Stimulated activated CD4-positive, alpha-beta T cell treated with anti-CD3 and anti-CD28 coated beads, Interleukin-1b, Interleukin-23, amount 100 ng/mL, for 24 hours (primary cell): ENCODE measurements at places on chromosomes 7 and 10.

DNA sequence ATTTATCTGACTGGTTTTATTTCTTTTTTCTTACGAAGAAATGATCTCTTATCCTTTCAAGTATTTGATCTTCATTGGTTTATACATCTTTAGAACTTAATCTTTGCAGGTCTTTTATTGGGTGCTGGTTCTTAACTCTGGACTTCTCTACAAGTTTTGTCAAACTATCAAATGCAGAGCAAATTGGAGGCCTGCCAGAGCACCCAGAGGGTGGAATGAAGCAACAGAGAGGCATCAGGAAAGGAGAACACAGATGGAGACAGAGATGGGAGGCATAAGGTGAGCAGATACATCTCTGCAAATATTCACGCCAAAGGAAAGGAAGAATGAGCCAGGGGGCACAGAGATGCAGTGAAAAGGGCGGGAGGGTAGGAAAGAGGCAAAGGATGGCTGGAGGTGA is 130.3 kb downstream of the PKD1L1 start:
- no peak for DNase-seq

DNA sequence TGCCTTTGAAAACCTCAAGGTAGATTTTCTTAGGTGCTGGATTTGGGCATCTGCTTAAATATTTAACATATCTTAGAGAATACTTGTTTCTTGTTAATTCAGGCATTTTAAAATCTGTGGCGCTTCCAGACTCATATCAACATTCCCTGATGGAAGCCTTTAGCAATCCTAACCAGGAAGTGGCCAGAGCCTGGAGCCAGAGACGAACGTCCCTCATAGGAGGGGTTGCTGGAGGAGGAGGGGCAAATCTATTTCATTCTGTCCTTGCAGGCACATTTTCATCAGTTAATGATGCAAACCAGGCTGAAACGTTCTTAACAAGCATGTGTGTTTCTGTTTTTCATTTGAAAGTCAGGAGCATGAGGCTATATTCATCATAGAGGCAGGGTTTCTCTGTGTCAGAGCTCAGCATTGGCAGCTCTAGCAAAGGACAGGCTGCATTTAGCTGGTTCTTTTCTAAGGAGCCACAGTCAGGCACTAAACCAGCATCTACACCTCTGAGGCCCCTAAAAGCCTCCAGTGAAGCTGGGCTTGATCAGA is 17.8 kb upstream of the IFIT2 start:
- DNase-seq = no peak

DNA sequence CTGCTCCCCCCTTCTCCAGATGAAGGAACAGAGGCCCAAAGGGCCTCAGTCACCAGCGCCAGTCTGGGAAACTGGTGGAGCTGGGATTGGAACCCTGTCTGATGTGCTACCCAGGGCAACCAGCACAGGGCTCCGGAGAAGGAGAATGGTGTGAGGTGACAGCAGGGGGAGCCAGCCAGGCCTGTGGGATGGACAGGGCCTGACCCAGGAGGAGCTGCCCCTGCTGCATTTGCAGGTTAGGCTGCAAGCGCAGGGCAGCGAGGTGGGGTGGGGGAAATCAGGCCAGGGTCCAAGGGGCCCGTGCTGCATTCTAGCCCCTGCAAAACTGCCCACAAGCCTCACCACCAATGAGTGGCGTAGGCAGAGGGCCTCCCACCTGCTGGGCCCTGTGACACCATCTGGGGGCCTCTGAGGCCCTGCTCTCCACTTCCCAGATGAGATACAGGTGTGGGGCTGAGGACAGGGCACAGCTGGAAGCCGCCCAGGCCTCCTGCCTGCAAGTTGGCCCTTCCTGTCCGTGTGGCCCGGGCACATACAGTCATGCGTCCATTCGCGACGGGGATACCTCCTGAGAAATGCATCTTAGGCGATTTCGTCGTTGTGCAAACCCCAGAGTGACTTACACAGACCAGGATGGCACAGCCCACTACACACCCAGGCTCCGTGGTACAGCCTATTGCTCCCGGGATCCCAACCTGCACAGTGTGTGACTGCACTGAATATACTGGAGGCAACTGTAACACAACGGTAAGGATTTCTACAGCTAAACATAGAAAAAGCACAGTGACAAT is 45.3 kb downstream of the RASGEF1A start:
- DNase-seq = no peak

DNA sequence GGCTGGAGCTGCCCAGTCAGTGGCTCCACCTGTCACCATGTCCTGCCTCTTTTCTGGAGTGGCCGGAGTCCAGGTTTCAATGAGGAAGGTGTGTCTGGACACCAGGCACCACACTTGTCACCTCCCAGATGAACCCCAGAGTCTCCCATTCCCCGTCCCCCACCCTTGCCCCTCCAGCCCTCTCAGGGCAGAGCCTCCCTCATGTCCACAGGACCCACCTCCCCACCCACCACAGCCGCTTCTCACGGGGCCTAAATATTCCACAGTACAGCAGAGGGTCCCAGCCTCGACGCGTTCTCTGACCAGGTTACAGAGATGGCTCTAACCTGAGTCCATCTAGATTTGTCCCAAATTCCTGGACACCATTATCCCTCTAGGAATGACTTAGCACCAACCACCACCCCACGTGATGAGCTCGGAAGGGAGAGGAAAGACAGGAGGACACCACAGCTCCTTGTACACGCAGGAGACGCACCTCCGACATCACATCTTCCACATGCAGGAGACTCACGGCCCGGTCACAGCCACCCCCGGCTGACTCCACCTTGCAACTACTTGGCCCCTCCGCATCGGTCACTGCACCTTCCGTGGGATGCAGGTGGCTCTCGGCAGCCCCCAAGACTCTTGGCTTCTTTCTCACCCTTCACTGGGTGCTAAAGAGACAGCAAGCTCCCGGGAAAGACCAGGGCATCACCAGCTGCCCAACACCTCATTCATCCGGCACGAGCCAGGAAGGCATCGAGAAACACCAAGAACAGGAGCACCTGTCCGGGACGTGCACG is 560.2 kb downstream of the DNAJB6 start:
- no peak for DNase-seq

DNA sequence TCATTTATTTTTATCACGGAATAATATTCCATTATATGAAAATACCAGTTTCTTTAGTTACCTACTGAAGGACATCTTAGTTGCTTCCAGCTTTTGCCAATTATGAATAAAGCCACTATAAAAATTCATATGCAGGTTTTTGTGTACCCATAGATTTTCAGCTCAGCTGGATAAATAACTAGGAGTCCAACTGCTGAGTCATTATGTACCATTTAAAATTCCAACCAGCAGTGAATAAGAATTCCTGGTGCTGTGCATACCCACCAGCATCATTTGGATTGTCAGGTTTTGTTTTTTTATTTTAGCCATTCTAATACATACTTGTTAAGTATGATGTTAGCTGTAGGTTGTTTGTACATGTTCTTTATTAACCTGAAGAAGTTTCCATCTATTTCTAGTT is 14.5 kb downstream of the FAM24B start:
- DNase-seq = no peak

DNA sequence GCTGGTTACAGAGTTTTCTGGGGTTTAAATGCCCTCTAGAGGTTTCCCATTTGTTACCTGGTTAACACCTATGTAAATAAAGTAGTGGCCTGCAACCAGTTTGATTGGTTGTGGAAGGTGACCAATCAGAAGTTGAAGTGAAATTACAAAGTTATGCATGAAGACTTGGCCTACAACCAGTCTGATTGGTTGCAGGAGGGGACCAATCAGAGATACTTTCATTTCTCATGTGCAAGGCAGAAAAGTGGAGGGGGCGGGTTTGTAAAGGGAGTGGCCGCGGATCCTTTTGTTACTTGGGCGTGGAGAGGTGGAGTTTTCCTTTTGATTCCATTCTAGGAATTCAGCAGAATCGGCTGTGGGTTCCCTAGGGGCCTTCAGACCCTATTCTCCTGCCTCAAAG is 80.8 kb downstream of the SEC23IP start:
- no peak for DNase-seq

DNA sequence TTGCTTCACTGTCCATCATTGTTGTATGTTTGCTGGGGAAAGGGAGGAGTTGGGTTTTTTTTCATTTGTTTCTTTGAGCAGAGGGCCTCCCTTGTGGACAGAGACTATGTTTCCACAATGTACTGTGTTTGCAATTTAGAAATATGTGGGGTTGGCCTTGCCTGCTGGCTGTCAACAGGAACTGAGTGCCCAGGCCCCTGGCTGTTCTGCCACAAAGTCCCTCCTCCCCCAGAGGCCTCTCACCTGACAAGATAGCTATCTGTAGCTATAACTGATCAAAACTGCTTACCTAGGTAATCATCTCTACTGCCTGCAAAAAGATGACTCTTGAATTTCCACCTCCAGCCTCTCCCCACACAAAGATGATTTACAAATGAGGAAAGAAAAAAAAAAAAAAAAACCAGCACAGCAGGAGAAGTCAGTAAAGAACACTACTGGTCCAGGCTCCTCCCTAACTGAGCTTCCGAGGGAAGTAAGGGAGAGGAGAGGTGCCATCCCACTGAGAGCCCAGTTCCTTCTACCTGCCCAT is 121.8 kb downstream of the SGMS1 start:
- DNase-seq = no peak

GRCh38 chr10:51656503-51656902 is 42.9 kb downstream of the CSTF2T start:
- DNase-seq = no peak

GRCh38 chr10:96720422-96721206 is at the start of gene PIK3AP1:
PIK3AP1 (minus strand) TSS chr10:96720514; CDS start chr10:96720394, 120 bp downstream.
- DNase-seq = no peak

DNA sequence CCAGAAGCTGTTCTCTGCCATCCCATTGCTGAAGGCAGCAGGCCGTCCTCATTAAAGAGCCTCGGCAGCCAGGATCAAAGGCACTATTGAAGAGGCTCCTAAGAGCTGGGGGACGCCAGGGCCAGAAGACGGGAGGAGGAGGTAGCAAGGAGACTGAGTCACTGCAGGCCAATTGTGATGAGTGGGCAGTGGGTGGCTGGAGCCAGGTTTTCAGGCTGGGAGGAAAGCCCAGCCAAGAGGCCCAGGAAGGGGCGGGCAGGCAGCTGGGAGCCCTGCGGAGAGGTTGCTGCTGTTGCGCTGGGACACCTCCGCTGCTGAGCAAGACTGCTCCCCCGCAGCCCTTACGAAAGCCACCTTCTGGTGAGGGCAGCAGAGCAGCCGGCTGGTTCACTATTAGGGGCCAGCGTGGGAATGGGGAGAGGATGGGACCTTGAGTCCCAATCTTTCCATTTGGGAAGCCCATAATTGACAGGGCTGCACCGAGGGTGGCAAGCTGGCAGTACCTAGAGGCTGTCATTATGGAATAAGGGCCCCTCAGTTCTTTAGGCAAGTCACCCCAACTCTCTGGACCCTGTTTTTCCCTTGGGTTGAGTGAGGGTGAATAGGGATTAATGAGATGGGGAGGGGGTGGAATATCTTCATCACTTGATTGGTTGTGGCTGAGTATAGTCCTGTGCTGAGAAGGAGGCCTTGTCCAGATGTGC is 48.4 kb downstream of the UNC5B start:
- no peak for DNase-seq

- DNase-seq = no peak
Observed at GRCh38 chr7:107961405-107961804, 41.6 kb downstream of the LAMB1 start.

DNA sequence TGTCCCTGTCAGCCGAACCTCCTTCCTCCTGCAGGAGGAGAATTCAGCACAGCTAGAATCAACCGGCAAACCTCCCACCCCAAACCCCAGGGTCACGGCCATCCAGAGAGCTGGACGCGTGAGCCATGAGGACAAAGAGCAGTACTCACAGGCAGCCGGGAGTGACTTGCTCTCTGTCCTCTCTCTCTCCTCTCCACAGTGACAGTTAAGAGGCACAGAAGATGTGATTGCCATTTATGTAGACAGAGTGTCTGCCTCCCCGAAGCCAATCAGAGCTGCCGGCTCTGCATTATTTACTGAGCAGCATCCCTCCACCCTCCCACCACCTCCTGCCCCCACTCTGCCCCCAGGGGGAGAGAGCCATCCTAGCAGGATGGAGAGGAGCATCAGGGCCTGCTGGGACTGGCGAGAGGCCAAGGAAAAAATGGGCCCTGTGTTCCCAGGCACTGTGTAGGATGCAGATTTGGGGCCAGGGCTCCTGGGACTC is 4.3 kb downstream of the DDC start:
- no peak for DNase-seq

DNA sequence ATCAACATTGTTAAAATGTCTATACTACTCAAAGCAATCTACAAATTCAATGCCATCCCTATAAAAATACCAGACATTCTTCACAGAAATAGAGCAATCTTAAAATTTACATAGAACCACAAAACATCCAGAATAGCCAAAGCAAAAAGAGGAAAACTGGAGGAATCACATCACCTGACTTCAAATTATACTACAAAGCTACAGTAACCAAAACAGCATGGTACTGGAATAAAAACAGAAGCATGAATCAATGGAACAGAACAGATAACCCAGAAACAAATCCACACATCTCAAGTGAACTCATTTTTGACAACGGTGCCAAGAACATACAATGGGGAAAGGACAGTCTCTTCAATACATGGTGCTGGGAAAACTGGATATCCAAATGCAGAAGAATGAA is 87.3 kb upstream of the EGFR start:
- no peak for DNase-seq

- DNase-seq = no peak
Observed at GRCh38 chr10:25902002-25902401, 32.0 kb upstream of the MYO3A start.
